Stimulated activated CD8-positive, alpha-beta memory T cell treated with anti-CD3 and anti-CD28 coated beads, Interleukin-4, amount 100 ng/mL, for 1 hour (primary cell): ENCODE measurements at places on chromosomes 2 and 18.
A peak's percentile ranks its signal among the peaks of the same experiment; 100 is the strongest.

DNA sequence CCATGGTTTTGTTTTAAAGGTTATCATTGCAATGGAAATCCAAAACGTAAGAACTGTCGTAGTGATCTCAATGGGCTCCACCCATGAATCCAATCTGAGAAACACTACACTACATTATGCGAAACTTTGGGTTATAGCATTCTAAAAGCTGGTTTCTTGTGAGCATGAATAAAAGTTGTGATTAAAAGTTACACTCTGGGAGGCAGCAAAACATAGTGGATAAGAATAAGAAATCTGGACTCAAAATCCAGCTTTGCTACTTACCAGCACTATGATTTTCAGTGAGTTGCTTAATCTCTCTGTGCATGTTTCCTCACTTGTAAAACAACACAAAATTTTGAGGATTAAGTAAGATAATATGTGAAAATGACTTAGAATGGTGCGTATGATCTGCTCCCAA is 25.7 kb upstream of the THOC1 start:
- no peak for DNase-seq

GRCh38 chr2:187174582-187174981 is 273.5 kb downstream of the CALCRL start:
- no peak for DNase-seq

GRCh38 chr2:203366639-203367466 is 38.7 kb downstream of the ABI2 start:
- no peak for DNase-seq

GRCh38 chr18:25876330-25876948 is 214.0 kb downstream of the SS18 start:
- DNase-seq = no peak

DNA sequence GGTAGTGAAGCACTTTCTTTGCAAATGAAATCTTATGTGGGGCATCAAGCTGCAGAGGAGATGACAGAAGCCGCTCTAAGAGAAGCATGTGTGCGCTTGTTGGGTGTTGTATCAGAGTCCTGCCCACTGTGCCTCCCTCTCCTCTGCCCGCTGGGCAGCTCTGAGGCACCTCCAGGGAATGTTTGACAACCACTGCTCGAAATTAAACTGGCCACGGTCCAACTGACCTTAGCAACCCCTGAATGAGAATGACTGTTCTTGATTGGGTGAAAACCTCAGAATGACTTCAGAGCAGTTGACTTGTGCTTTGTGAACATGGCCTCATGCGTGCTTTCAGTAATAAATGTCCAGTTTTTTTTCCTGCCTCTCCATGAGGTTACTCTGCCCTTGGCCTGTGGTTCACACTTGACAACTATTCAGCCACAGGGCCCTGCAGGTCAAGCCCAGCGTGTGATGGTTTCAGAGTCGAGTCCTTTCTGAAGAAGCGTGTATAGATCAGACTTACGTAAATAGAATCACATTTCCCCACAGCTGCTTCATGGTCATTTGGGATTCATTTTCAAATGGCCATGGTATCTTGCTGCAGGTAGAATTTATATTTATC is 94.9 kb downstream of the SLC4A3 start:
- DNase-seq = no peak

- no peak for DNase-seq
Observed at GRCh38 chr2:171325886-171326585, 107.8 kb downstream of the METTL8 start.

DNA sequence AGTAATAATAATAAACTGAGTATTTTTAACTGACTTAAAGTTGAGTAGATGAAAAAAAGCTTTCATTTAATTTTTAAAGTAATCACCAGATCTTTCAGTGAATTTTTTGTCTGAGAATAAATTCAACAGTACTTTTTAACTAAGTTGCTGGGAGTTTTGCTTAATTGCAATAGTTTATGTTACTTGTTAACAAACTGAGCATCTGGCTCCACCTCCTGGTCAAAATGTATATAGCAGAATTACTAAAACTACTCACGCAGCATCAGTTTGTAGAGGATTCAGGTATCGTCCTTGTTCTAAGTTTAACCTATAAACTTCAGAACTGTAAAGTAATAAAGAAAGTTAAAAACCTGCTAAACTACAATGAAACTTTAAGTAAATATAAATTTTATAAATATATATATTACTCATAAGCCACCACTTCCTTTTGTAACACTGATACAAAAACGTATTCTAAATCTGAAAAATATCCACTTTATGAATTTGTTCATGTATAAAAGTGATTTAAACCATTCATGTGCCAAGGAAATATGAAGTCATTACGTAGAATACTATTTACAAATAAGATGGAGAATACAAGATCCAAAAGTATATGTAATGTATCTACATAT is 21.3 kb downstream of the NOL10 start:
- DNase-seq = no peak

DNA sequence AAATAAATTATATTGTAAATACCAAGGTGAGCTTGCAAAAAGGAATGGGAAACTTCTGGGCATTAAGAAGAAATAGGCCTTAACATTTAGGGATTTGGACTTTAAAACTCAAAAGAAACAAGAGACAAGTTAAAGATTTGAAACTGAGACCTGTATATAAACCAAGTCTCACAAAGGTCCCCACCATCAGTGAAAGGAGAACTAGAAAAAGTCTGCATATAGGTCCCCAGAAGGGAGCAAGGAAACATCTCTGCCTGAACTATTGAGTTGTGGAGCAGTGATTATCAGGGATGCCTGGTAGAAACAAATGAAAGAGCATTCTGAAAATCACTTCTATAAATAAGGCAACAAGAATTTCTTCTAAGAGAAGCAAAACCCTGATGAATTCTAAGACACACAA is 30.5 kb upstream of the ITGAV start:
- no peak for DNase-seq

- DNase-seq = no peak
Observed at GRCh38 chr2:237590272-237591140, at the start of gene RAB17. Gene RAB17 (minus strand): TSS chr2:237590734. CDS start chr2:237586154, 4,580 bp downstream.

DNA sequence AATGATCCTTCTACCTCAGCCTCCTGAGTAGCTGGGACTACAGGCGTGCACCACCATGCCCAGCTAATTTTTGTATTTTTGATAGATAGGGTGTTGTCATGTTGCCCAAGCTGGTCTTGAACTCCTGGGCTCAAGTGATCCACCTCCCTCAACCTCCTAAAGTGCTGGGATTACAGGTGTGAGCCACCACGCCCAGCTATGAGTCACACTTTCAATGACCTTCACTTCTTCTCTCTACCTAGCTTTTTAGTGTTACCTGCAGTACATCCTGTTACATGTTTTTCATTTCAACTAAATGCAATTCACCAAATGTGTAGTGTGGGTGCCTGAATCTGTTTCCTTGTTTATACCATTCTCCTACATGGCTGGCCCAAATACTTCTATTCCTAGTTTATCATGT is 64.0 kb downstream of the SLC39A10 start:
- DNase-seq = no peak

- no peak for DNase-seq
Observed at GRCh38 chr2:73122536-73122935, 9.8 kb upstream of the RAB11FIP5 start.

- no peak for DNase-seq
Observed at GRCh38 chr18:74506448-74507084, 10.4 kb downstream of the CNDP2 start.

GRCh38 chr2:50602636-50603327 is 429.1 kb downstream of the NRXN1 start:
- no peak for DNase-seq

- DNase-seq = no peak
Observed at GRCh38 chr2:9266711-9267110, 60.1 kb downstream of the ASAP2 start.

GRCh38 chr18:34594266-34594665 is 115.8 kb upstream of the DTNA start:
- no peak for DNase-seq

GRCh38 chr2:135993421-135993820 is 8.0 kb upstream of the DARS1 start:
- DNase-seq = no peak

- no peak for DNase-seq
Observed at GRCh38 chr2:96574364-96574763, 37.8 kb downstream of the ARID5A start.

- no peak for DNase-seq
Observed at GRCh38 chr2:220504938-220505503, 877.6 kb downstream of the SLC4A3 start.

DNA sequence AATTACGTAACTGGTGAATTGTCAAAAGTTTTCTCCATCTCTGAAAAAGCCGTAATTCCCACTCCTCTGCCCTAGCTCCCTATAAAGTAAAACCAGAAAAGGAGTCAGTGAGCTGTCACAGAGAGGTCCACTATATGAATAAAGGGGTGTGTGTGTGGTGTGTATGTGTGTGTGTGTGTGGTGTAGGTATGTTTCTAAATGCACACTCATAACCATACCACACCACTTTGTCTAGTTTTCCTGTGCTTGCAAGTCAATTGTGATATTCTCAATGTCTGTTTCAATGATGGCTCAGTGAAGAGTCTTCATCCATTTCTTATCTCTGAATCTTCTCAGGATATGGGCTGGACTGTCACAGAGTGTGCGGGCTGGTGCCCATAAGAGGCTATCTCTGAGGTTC is 54.8 kb upstream of the CCDC68 start:
- DNase-seq = no peak

DNA sequence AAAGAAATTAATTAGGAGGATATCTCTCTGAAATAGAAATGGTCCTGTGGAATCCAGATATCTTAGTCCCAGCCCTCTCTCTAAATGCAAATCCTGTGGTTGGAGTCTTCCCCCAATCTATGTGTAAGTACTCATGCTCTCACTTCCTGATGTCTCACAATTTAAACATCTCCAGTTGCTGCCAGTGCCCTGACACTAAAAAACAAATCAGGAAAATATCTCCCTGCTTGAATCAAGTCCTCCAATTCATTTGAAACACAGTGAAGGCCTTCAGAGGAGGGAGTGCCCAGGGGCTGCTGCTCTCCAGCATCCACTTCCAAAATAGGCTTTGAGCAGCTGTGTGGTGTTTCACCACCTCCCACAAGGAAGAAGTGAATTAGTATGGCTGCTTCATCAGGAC is 413.8 kb downstream of the RAD51AP2 start:
- DNase-seq = no peak

- no peak for DNase-seq
Observed at GRCh38 chr2:54535599-54536195, 79.6 kb downstream of the SPTBN1 start.

DNA sequence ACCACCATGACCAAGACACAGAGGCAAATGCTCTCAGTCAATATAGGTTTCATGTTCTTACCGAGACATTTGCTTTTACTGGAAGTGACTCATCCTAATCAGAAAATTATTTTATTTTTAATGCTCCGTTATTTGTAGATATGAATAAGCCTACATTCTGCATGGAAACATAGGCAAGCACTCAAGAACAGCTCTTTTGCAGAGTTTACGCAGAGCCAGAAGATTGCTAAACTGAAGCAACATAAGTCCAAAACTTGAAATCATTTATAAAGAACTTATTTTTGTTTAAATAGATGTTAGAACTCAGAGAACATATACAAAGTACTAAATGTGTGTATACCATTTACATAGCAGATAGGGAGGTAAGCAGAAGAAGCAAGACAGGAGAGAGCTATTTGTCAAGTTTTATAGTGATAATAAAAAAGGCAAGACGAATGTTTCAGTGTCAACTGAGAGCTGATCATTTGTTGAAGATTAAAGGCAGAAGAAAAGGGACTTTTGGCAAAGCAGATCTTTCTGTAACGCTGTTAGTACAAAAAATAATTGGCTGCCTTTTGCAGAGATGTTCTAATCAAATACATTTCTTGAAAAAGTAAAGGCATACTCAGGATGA is 12.4 kb upstream of the PPP1R1C start:
- DNase-seq = no peak

DNA sequence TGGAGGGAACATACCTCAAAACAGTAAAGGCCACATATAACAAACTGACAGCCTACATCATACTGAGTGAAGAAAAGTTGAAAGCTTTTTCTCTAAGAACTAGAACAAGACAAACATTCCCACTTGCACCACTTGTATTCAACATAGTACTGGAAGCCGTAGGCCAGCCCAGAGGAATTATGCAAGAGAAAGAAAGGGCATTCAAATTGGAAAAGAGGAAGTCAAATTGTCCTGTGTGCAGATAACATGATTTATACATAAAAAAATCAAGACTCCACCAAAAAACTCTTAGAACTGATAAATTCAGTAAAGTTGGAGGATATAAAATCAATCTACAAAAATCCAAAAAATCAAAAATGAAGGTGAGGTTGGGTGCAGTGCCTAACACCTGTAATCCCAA is 8.0 kb upstream of the KDM3A start:
- DNase-seq = no peak

DNA sequence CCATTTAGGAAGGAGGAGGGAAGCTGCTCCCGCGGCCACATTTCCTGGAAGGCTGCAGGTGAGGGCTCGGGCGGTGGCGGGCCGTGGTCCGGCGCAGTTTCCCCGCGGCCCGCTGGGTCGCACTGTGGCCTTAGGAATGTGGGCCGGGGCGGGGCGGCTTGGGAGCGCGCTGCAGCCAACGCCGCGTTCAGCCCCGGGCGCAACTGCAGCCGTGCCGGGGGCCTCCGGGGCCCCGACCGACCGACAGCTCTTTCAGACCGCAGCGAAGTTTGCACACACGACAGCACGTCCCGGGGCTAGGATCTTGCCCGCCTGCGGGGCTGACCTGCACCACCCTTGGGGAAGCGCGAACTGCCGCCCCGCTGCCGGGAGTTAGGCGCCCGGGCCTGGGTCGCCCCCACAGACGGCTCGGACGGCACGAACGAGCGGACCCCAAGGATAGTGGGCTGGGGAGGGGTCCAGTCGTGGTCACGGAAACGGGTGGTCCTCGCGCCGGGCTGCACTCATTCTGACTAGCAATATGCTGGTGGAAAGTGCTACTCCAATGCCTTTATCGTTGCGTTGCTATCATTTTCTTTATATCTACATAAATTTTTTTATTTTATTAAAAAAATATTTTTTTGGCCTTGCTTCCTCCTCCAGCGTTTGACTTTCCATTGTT is 69.9 kb upstream of the DLX2 start:
- peak; percentile 43 for DNase-seq

GRCh38 chr2:46978723-46979122 is 63.1 kb upstream of the MCFD2 start:
- DNase-seq = no peak

DNA sequence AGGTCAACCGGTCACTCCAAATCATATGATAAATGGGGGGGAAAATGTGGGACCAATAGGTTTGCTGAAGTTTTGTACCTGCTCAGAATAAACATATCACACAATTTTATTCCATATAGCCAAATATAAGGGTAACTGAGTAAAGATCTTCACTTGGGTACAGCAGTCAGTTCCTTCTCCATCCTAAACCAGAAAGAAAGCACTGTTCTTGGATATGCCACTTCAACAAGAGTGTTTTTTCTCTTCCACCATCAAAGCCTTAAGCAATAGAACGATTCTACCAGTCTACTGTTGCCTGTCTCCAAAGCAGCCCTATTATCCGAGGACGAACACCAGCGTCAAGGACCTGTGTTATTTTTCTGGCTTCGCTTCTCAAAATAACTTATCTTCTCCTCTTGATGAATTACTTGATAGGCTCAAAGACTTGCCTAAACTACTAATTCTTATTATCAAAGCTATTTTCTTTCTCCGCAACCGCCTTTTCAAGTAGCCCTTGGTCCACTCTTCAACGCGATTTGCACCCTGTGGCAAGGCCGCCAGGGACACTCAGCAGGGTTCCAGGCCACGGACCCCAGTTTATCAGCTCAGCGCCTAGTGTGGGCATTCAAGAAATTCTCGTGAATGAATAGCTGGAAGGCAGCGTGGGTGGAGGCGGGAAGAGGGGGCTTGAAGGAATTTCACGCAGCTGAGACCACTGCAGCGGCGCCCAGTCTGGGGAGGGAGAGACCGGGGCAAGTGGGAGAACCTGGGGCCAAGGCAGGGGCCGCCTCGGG is 646 bp downstream of the ALS2 start:
- DNase-seq = peak; percentile 0

GRCh38 chr2:18176679-18177215 is 298.3 kb downstream of the KCNS3 start:
- DNase-seq = no peak
